ENCODE measurements at places on chromosomes 2 and 18. TPM values are rescaled to one million over a fixed set of nuclear protein-coding genes. Genes with fewer than 3 reads are reported as not detected.

- H3K4me1 ChIP-seq: peaks cover 30% of the 10 kb centered on the region
- peak overlapping the region; percentile 94 for H3K27ac ChIP-seq
- no peaks in the 10 kb centered on the region for H3K27me3 ChIP-seq
- H3K36me3 ChIP-seq: no peaks in the 10 kb centered on the region
- no peak for DNase-seq
- H3K4me3 ChIP-seq: no peak overlapping the region
Observed at GRCh38 chr2:174026122-174026845, 61.1 kb upstream of the SP3 start.

DNA sequence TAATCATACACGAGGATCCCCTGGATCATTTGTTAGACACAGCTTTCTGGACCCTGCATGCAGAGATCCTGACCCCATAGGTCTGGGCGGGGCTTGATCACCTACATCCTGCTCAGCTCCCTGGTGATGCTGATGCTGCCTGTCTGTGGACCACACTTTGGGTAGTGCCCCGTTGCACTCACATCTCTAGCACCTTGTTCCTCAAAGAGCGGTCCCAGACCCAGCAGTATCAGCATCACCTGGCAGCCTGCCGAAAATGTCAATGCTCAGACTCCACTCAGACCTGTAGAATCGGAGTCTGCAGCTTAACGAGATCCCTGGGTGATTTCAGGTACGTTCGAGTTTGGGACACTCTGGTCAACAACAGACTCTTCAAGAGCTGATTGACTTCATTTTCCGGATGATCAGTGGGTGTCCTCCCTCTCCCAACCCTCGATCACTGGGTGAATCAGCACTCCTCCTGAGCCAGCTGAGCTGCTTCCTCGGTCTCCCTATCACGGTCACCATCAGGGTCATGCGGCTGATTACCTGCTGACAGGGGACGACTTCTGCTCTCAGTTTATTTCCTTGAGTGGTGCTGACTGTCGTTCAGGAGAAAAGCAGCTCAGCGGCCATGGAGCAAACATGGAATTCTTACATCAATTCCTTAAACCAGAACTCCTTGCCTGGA is 150.6 kb upstream of the RAB12 start:
- no peak overlapping the region for H3K27ac ChIP-seq
- no peaks in the 10 kb centered on the region for H3K36me3 ChIP-seq
- no peak overlapping the region for H3K4me3 ChIP-seq
- H3K27me3 ChIP-seq: no peaks in the 10 kb centered on the region
- H3K4me1 ChIP-seq: no peaks in the 10 kb centered on the region

DNA sequence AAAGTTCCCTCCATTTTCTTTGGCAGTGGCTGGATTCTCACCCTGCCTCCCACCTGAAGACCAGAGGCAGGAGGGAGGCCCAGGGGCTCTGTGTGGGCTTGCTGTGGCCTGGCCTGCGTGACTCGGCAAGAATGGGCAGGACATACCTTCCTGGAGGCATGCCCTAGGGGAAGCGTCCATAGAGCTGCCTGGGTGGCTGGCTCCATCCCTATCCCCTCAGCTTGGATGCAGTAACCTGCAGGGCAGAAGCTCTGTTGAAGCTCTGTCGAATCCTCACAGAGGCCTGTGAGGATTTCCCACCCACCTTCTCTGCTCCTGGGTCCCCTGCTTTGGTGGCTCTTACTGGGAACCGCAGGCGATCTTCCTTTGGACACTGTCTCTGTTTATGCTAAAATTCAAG is 1.3 kb upstream of the PRSS56 start:
- H3K4me1 ChIP-seq: peaks cover 12% of the 10 kb centered on the region
- no peak overlapping the region for H3K27ac ChIP-seq
- H3K4me3 ChIP-seq: no peak overlapping the region
- no peaks in the 10 kb centered on the region for H3K36me3 ChIP-seq
- H3K27me3 ChIP-seq: peaks cover 67% of the 10 kb centered on the region
- DNase-seq: no peak

DNA sequence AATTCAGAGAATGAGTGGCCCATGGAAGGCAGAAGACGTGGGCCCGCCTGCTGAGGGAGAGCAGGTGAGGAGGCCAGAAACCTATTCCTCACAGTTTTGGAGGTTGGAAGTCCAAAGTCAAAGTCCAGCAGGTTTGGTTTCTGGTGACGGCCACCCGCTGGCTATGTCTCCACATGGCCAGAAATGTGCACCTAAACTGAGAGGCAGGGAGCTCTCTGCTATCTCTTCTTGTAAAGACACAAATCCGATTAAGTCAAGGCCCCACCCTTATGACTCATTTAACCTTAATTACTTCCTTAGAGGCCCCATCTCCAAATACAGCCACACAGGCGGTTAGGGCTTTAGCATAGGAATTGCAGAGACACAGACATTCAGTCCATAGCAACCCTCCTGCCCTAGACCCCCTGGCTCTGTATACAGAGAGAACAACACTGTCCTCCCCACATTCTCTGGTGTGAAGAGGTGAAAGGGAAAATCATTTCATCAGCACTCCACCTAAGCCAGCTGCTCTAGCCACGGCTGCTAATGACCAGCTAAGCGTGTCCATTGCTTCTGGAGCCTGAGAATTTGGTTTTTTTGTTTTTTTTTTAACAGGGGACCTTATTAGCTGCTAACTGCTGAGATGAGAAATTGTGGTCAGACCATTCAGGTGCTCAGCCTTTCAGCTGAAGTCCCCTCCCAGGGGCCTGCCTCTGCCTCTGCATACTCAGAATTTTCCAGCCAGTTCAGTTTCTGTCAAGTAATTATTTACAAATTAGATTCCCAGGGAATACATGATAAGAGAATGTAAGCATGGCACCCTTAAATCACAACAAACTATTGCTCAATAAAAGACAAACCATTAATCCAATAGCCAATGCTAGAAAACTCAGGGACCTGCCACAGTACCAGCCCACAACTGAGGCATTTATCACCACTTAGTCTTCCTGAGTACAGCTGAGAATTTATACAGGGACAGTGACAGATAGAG is 368.7 kb upstream of the ID2 start:
- H3K36me3 ChIP-seq: no peaks in the 10 kb centered on the region
- peaks cover 11% of the 10 kb centered on the region for H3K4me1 ChIP-seq
- no peak overlapping the region for H3K27ac ChIP-seq
- H3K4me3 ChIP-seq: no peak overlapping the region

DNA sequence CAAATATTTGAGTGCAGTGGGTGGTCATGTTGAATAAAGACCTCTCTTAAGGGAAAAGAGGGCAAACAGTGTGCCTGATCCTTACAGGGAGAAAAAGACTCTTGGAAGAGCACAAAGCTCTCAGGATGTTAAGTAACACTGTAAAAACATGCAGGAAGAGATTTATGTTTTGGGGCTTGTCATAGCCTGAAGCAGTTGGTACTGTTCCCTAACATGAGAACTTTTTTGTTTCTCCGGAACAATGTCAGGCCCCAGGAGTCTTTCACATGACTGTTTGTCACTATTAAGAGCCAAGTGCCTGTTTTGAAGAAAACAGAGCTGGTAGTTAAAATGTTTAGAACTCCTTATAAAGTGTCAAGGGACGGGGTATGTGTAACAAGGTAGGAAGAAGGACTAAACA is 83.7 kb upstream of the B3GNT2 start:
- H3K27me3 ChIP-seq: no peaks in the 10 kb centered on the region
- no peak overlapping the region for H3K27ac ChIP-seq

- H3K36me3 ChIP-seq: no peaks in the 10 kb centered on the region
- H3K4me3 ChIP-seq: no peak overlapping the region
- DNase-seq: no peak
- H3K27me3 ChIP-seq: no peaks in the 10 kb centered on the region
- H3K4me1 ChIP-seq: no peaks in the 10 kb centered on the region
- no peak overlapping the region for H3K27ac ChIP-seq
Observed at GRCh38 chr2:78589871-78590270, 435.6 kb upstream of the REG3G start.

DNA sequence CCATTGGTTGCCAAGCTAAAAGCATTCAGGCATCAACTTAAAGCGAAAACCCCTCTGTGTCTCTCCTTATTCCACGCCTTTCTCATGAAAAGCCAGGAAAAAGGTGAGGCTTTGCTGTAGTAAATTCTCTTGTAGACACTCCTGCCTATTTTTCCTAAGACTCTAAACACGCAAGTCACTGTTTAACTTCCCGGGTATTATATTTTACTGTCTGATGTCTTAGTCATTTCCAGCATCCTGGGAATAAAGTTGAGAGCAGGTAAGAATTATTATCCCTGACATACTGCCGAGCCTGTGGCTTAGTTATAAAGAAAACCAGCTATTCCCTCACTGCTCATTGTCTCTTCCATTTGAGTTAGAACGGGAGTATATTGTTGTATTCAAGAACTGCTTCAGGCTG is 112.4 kb upstream of the GATA6 start:
- H3K4me3 ChIP-seq: no peak overlapping the region
- H3K27me3 ChIP-seq: no peaks in the 10 kb centered on the region
- H3K36me3 ChIP-seq: no peaks in the 10 kb centered on the region

- peaks cover 7% of the 10 kb centered on the region for H3K4me1 ChIP-seq
- no peak for DNase-seq
- no peak overlapping the region for H3K27ac ChIP-seq
- no peak overlapping the region for H3K4me3 ChIP-seq
- H3K27me3 ChIP-seq: no peaks in the 10 kb centered on the region
- no peaks in the 10 kb centered on the region for H3K36me3 ChIP-seq
Observed at GRCh38 chr2:240955306-240956170, 42.9 kb upstream of the SNED1 start.

DNA sequence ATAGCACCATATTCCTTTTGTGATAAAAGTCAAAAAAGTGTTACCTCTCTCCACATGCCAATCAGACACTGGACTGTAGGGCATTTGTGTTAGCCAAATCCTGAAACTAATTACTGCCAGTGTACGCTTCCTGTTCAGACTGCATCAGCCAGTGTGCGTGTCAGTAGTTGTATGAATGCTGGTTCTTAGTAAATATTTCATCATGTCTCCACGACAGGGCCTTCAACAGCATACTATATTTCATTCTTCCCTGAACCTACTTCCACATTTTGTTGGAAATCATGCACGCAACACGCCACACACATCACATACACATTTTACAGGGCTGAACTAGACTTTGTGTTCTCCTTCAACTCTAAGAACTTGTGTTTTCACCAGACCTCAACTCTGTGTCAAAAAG is 77.5 kb downstream of the EPB41L3 start:
- DNase-seq: no peak
- no peaks in the 10 kb centered on the region for H3K27me3 ChIP-seq
- H3K4me1 ChIP-seq: peaks cover 20% of the 10 kb centered on the region
- no peaks in the 10 kb centered on the region for H3K36me3 ChIP-seq
- H3K27ac ChIP-seq: no peak overlapping the region
- no peak overlapping the region for H3K4me3 ChIP-seq

DNA sequence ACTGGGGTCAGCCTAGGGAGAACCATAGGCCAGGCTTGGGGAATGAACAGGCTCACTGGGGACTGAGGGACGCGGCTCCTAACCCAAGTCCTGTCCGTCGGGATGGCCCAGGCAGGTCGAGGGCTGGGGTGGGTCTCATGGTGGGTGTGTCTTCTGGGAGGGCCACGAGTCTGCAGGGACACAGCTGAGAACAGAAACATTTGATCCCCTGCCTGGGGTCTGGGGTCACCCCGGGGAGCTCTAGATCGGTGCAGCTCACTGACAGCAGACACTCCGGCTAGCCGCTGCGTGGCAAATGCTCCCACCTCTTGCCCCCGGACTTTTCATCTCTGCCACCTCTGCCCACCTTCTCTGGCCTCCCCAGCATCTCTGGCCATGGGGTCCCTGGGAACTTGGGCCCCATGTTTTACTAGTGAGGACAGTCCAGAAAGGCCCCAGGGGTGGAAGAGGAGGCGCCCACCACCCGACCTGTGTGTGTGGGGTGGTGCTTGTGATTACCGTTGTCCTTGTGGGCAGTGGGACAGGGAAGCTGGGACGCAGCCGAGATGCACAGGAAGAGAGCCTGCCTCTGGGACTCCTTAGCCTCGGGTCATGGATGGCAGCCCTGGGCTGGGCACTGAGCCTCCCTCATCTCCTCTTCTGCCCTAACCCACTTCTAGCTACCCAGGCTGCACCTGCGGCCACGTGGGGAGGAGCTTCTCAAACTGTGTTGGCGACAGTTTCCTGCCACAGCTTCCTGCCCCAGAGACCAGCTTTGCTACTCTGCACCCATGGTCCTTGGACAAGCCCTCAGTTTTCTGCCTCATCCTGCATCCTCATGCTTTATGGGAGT is 4.9 kb downstream of the ZAP70 start:
- H3K4me1 ChIP-seq: no peaks in the 10 kb centered on the region
- H3K36me3 ChIP-seq: no peaks in the 10 kb centered on the region
- peak overlapping the region; percentile 29 for H3K27ac ChIP-seq
- H3K27me3 ChIP-seq: no peaks in the 10 kb centered on the region
- DNase-seq: no peak

Gene GLI2
- total RNA-seq: 1.3 TPM

Gene CDCA7
- total RNA-seq: 11.4 TPM

Gene SLC30A3
- not detected for total RNA-seq

Gene HPCAL1
- 13.2 TPM for total RNA-seq

Gene TMEM169
- not detected for total RNA-seq

Gene MROH2A
- 0.31 TPM for total RNA-seq

Gene STRN
- total RNA-seq: 24.8 TPM

Gene PDE11A
- not detected for total RNA-seq

Gene SIX3
- not detected for total RNA-seq

Gene RAX
- total RNA-seq: not detected
